NCI-H1417 treated with DMSO at 0.1 percent for 48 hours (cell line): ENCODE measurements at places on chromosomes 1 and 21.

- DNase-seq: no peak
Measured at GRCh38 chr1:201551877-201552731, 13.2 kb downstream of the NAV1 start.

GRCh38 chr1:69196071-69196470 lies 371.7 kb upstream of the LRRC7 start:
- no peak for DNase-seq

GRCh38 chr1:111980686-111981085 lies 8.8 kb downstream of the KCND3 start:
- DNase-seq: no peak

GRCh38 chr1:246526915-246527314 lies 19.8 kb upstream of the SMYD3 start:
- DNase-seq: no peak

- DNase-seq: no peak
Measured at GRCh38 chr1:25450891-25451290, 20.2 kb downstream of the MACO1 start.

GRCh38 chr1:41776891-41777441 lies 141.8 kb downstream of the HIVEP3 start:
- no peak for DNase-seq

- no peak for DNase-seq
Measured at GRCh38 chr1:199129247-199129646, 490.4 kb downstream of the PTPRC start.

DNA sequence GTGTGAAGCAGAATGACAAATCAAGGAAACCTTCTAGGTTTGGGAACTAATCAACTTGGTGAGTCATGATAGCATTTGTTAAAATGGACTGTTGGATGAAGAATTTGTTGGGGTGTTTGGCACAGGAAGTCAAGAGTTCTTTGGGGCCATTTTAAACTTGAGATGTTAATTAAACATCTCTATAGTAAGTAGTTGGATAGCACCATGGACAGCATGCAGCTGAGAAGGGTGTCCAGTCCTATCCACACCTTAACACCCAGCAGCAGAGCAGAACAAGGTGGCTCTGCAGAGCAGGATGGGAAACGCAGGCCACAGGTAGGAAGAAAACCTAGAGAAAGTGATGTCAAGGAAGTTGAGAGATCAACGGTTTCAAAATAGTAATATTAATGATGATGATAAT lies 52.5 kb downstream of the TNR start:
- no peak for DNase-seq

- DNase-seq: no peak
Measured at GRCh38 chr1:47997289-47998200, at the start of gene TRABD2B. TRABD2B (minus strand) TSS chr1:47997385.

GRCh38 chr1:60835649-60836048 lies 246.7 kb upstream of the NFIA start:
- no peak for DNase-seq

GRCh38 chr1:234582681-234583301 lies 27.2 kb downstream of the IRF2BP2 start:
- no peak for DNase-seq

DNA sequence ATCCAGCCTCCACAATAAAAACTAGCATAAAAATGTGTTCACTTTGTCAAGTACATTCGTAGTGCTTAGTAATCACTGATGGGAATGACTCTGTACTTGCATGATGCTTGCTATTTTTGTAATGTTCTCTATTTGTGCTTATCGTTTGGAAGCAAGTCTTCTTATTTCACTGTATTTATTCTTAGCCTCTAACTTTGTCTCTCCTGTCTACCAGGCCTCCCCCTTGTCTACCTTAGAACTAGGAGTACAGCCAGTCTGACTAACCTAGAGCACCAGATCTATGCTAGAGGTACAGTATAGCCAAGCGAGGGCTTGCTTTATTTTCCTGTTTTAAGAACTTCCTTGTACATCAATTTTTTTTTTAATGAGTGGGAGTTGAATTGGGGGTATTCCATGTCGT lies 108.2 kb downstream of the VPS13D start:
- DNase-seq: no peak

- no peak for DNase-seq
Measured at GRCh38 chr1:173347282-173347818, 129.8 kb upstream of the PRDX6 start.

- DNase-seq: no peak
Measured at GRCh38 chr1:33517596-33518250, 45.3 kb downstream of the ZSCAN20 start.
